ENCODE measurements at places on chromosomes 1 and 21. TPM values are rescaled to one million over a fixed set of nuclear protein-coding genes. Genes with fewer than 3 reads are reported as not detected.

Gene CMPK1
- 90.7 TPM for total RNA-seq

Gene DCST1
- total RNA-seq = not detected

Gene APCS
- not detected for total RNA-seq

Gene KIF14
- 8.7 TPM for total RNA-seq

Gene HOOK1
- total RNA-seq = 2.6 TPM

Gene IGSF21
- not detected for total RNA-seq

Gene SELL
- 29.5 TPM for total RNA-seq

Gene RUNX3
- 177 TPM for total RNA-seq

DNA sequence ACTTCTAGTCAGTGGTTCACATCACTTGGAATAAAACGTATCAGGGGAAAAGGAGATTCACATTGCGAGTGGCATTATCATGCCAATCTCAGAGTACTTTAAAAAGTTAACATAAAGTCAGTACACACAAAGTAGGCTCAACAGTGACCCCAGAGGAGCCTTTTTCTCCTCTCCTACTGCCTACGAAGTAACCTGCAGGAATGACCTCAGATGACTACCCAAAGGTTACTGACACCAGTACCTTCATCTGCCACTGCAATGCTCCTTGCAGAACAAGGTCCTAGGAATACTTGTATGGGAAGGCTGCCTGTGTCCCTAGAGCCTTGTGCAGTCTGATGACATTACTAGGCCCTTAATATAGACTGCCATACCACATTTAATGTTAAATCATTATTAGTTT is 389.8 kb upstream of the LYPLAL1 start:
- no peak overlapping the region for H3K27ac ChIP-seq
- H3K36me3 ChIP-seq = no peaks in the 10 kb centered on the region
- H3K4me1 ChIP-seq = no peaks in the 10 kb centered on the region
- no peak for DNase-seq
- no peaks in the 10 kb centered on the region for H3K27me3 ChIP-seq

DNA sequence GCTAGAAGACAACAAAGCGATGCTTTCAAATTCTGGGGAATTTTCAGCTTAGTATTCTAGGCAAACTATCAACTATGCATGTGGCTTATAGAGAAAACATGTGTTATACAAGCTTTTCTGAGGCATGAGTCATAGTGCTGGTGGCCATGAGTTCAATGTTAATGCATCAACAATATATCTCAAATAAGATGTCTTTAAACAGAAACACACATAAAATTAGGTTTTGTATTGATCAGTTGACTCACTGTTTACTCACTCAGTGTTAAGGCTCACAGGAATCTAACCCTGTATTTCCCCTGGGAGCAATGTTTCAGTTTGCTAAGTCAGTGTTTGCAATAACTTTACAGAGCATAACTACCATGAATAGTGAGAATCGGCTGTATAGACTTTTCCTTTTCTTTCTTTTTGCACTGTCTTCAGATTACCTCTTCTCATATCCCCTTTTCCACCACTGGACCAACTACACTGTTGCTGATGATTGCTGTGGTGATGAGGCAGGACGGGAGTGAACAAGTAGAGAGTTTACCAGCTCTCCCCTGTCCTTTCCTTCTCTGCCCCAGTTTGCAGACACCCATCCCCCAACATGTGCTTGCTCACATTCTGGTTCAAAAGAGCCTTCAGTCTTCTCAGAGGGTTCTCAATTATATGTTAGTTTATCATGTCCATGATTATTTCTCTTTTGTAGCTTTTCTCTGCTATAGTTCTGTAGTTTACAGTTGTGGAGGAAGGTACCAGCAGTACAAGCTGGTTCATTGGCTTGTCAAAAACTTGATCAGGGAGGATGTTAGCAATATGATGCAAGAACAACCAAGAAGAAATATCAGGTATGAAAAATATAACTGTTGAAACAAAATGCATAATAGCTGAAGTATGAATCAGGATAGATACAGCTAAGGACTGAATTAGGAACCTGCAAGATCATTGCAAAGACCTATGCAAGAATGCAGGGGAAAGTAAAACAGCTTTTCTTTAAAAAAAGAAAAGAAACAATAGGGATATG is 23.9 kb downstream of the CD2 start:
- H3K4me1 ChIP-seq = peaks cover 47% of the 10 kb centered on the region
- H3K27ac ChIP-seq = peak overlapping the region; percentile 76
- peaks cover 23% of the 10 kb centered on the region for H3K36me3 ChIP-seq
- peak overlapping the region; percentile 61 for H3K4me3 ChIP-seq
- no peak for DNase-seq

GRCh38 chr1:207336559-207337467 is 15.3 kb downstream of the CD55 start:
- peak; percentile 75 for DNase-seq
- peaks cover 45% of the 10 kb centered on the region for H3K4me1 ChIP-seq
- H3K36me3 ChIP-seq = peaks cover 52% of the 10 kb centered on the region
- H3K27ac ChIP-seq = peak overlapping the region; percentile 92

DNA sequence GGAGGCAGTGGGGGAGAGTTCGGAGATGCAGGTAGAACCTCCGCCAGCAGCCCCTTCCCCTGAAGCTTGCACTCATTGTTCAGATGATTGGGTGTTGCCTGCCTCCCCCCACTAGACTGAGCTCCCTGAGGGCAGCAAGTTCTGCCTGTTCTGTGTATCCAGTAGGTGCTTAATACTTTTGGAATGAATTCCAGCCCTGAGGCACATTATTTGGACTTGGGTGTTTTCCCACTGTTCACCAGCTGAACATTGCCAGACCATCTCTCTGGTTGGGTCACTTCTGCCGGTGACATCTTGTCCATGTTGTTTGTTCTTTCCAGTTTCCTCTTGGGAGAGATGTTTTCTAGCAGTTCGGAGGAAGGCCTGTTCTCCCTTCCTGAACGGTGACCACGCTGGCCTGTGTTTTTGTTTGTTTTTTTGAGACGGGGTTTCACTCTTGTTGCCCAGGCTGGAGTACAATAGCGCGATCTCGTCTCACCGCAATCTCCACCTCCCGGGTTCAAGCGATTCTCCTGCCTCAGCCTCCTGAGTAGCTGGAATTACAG is 48.7 kb downstream of the SPSB1 start:
- no peak overlapping the region for H3K27ac ChIP-seq
- H3K36me3 ChIP-seq = no peaks in the 10 kb centered on the region
- DNase-seq = no peak
- H3K4me1 ChIP-seq = no peaks in the 10 kb centered on the region
- no peaks in the 10 kb centered on the region for H3K27me3 ChIP-seq
- H3K4me3 ChIP-seq = no peak overlapping the region

DNA sequence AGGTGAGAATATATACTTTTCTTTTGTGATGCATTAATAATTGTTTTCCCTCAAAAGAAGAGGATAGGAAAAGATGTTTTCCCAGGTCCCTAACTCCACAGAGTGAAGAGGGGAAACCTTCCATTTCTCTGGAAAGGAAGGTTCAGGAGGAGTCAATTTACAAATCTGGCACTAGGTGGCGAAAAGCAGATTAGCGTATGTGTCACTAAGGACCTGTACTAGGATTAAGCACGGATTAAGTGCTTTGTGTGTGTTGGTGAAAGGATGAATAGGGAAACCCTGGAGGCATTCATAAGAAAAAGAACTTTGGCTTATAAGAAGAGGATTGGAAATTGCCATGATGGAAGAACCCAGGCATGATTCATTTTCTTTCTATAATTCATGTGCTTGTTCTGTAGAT is 410.1 kb upstream of the PLXNA2 start:
- H3K36me3 ChIP-seq = no peaks in the 10 kb centered on the region
- H3K27me3 ChIP-seq = no peaks in the 10 kb centered on the region
- no peak overlapping the region for H3K27ac ChIP-seq
- no peak for DNase-seq
- no peak overlapping the region for H3K4me3 ChIP-seq
- H3K4me1 ChIP-seq = no peaks in the 10 kb centered on the region

DNA sequence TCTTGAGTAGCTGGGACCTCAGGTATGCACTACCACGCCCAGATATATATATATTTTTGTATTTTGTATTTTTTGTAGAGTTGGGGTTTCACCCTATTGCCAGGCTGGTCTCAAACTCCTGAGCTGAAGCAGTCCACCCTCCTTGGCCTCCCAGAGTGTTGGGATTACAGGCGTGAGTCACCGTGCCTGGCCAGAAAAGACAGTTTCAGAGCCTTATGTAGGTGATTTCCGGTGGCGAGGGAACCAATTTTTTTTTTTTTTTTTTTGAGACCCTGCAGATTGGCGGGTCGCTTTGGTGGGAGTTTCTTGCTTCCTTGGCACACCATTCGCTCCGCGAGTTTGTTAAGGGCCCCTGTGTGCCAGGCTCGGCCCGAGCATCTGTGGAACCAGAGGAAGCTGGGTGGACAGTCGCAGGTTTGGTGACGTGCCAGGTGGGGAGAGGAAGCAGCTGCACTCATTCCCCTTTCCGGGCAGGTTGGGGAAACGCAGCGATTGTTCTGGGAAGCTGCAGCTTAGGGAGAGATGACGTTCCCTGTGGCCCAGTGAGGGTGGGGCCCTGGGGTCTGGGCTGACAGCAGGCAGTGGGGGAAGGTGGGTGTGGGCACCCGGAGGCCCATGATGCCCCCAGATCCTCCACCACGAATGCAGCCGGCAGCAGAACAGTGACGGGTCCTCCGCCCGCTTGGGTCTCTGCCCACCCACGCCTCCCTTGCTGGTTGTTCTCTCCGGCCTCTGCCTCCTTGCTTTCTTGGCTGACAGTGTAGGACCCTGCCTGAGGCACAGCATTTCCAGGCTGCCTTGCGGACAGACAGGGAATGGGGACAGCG is 25.1 kb downstream of the SPSB1 start:
- H3K27ac ChIP-seq = no peak overlapping the region
- H3K4me1 ChIP-seq = peaks cover 13% of the 10 kb centered on the region
- H3K4me3 ChIP-seq = no peak overlapping the region
- no peak for DNase-seq

DNA sequence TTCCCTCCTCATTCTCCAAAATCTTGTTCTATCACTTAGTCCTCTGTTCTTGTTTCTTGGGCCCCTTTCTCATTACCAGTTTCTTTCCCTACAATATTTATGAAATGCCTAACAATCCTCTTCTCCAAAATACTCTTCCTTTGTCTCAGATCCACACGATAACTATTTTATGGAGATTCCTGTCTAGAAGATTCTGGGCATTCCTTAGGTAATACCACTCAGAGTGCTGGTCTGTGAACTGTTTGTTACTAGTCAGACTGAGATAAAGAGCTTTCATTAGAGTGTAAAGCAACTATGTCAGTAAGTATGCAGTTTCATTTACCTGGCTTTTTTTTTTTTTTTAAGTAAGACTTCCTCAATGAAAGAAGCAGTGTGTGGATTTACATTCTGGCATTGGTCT is 18.1 kb upstream of the RCOR3 start:
- no peak overlapping the region for H3K27ac ChIP-seq
- no peak overlapping the region for H3K4me3 ChIP-seq
- no peaks in the 10 kb centered on the region for H3K36me3 ChIP-seq
- no peaks in the 10 kb centered on the region for H3K4me1 ChIP-seq
- DNase-seq = no peak

- H3K4me3 ChIP-seq = no peak overlapping the region
- H3K4me1 ChIP-seq = no peaks in the 10 kb centered on the region
- no peak overlapping the region for H3K27ac ChIP-seq
- H3K27me3 ChIP-seq = peaks cover 12% of the 10 kb centered on the region
- DNase-seq = no peak
- no peaks in the 10 kb centered on the region for H3K36me3 ChIP-seq
These were observed 63.8 kb upstream of the CSF1 start for GRCh38 chr1:109846846-109847245.

GRCh38 chr21:28063241-28064216 is 929.1 kb downstream of the LTN1 start:
- H3K27ac ChIP-seq = no peak overlapping the region
- no peak overlapping the region for H3K4me3 ChIP-seq
- DNase-seq = no peak
- no peaks in the 10 kb centered on the region for H3K27me3 ChIP-seq
- no peaks in the 10 kb centered on the region for H3K4me1 ChIP-seq

GRCh38 chr1:224526771-224527170 is 89.3 kb upstream of the CNIH3 start:
- H3K27ac ChIP-seq = no peak overlapping the region
- H3K4me3 ChIP-seq = no peak overlapping the region
- no peaks in the 10 kb centered on the region for H3K36me3 ChIP-seq
- peaks cover 5% of the 10 kb centered on the region for H3K27me3 ChIP-seq
- H3K4me1 ChIP-seq = no peaks in the 10 kb centered on the region

DNA sequence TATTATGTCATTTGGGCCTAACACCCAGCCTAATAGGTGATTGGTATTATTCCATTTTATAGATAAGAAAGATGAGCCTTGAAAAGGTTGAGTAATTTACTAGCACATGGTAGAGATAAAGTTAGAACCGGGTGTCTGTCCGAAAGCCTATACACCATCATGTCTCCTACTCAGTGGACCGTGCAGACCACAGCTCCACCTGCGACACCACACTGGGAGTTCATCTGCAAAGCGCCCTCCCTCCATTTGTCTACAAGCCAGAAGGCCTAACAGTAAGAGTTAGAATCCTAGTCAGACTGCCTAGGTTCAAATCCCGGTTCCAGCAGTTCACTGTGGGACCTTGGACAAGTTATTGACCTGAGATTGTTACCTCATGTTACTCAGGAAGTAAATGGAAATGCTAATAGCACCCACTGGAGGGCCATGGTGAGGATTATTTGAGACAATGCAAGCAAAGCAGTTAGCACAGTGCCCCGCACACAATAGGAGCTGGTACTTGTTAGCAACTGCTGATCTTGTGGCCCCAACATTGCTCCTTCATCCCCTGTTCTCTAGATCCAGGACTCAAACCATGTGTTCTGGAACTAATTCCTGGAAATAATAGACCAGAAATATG is 20.5 kb downstream of the ARMH1 start:
- H3K4me1 ChIP-seq = peaks cover 17% of the 10 kb centered on the region
- H3K27ac ChIP-seq = no peak overlapping the region
- H3K27me3 ChIP-seq = no peaks in the 10 kb centered on the region
- DNase-seq = no peak
- H3K36me3 ChIP-seq = no peaks in the 10 kb centered on the region

DNA sequence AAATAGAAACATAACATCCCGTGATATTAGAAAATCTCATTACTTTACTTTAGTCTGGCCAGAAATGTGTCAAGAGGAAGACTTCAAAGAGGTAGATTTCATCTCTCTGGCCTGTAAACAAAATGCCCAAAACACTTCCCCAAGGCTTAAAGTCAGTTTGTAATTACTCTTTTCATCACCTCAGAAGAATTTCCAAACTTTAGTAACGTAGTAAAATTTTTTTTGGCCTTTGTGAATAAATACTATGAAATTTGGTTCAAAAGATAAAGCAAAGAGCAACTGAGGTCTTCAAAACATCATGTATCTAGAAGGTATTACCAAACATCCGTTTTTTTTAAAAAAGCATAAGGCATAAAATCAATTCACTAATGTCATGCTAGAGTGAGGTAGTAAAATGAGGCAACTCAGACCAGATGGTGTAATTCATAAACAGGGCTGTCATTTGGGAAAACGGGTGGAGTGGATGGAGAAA is 51.4 kb downstream of the LEPR start:
- no peaks in the 10 kb centered on the region for H3K4me1 ChIP-seq
- no peak overlapping the region for H3K27ac ChIP-seq
- DNase-seq = no peak
- no peak overlapping the region for H3K4me3 ChIP-seq
- H3K36me3 ChIP-seq = peaks cover under 1% of the 10 kb centered on the region

GRCh38 chr1:156516821-156517220 is 16.2 kb upstream of the MEF2D start:
- H3K4me1 ChIP-seq = no peaks in the 10 kb centered on the region
- H3K27me3 ChIP-seq = no peaks in the 10 kb centered on the region
- no peaks in the 10 kb centered on the region for H3K36me3 ChIP-seq
- no peak overlapping the region for H3K4me3 ChIP-seq
- no peak overlapping the region for H3K27ac ChIP-seq

- no peaks in the 10 kb centered on the region for H3K27me3 ChIP-seq
- H3K36me3 ChIP-seq = no peaks in the 10 kb centered on the region
- H3K4me1 ChIP-seq = no peaks in the 10 kb centered on the region
- H3K27ac ChIP-seq = no peak overlapping the region
- no peak overlapping the region for H3K4me3 ChIP-seq
These were observed 14.4 kb downstream of the S100A16 start for GRCh38 chr1:153598309-153599172.
